ENCODE measurements at places on chromosomes 12 and 14. TPM values are rescaled to one million over a fixed set of nuclear protein-coding genes. Genes with fewer than 3 reads are reported as not detected.
A peak's percentile ranks its signal among the peaks of the same experiment; 100 is the strongest.

IL26 gene
- polyA plus RNA-seq: not detected

- no peaks in the 10 kb centered on the region for H3K36me3 ChIP-seq
- no peak overlapping the region for H3K27ac ChIP-seq
- H3K27me3 ChIP-seq: no peaks in the 10 kb centered on the region
- H3K4me1 ChIP-seq: no peaks in the 10 kb centered on the region
Measured at GRCh38 chr14:104919993-104920315, 4.7 kb upstream of the PLD4 start.

GRCh38 chr12:65695113-65695865 is 129.0 kb upstream of the HMGA2 start:
- peak; percentile 33 for DNase-seq
- H3K27ac ChIP-seq: no peak overlapping the region
- no peaks in the 10 kb centered on the region for H3K36me3 ChIP-seq
- H3K27me3 ChIP-seq: no peaks in the 10 kb centered on the region
- no peak overlapping the region for H3K4me3 ChIP-seq
- H3K4me1 ChIP-seq: no peaks in the 10 kb centered on the region

CRACR2A gene
- 1.0 TPM for polyA plus RNA-seq

HRK gene
- polyA plus RNA-seq: 0.03 TPM

GLIPR1L1 gene
- polyA plus RNA-seq: not detected

GRCh38 chr12:550473-551260 is 90.9 kb downstream of the B4GALNT3 start:
- DNase-seq: peak; percentile 69
- H3K4me3 ChIP-seq: no peak overlapping the region
- H3K27me3 ChIP-seq: no peaks in the 10 kb centered on the region

DNA sequence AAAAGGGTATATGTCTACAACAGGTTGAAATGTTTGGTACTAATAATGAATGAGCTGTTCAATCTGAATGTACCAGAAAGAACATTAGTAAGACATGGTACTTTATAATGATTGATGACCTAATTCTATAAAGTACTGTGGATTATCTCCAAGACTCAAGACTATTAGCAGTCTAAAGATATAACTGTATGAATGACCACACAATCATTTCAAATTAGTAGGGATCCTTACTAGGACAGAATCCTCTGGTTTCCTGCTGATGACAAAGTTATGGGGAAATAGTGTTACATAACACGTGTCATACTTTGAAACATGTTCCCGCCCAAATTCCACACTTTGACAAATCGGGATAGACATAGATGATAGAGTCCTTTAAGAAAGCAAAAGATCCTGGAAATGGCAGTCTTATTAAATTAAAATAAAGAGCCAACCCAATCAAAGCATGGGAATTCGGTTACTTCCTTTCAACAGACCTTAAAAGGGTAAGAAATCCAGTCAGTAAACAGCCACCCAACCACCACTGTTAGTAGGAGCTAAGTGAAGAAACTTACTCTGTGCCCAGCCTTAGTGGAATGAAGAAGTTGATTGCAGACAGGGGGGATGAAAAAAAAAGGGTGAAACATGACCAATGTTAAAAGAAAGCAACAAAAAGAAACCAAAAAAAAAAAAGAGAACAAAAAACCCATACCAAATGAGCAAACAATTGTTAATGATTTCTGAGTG is 2.8 kb downstream of the VPS29 start:
- H3K27me3 ChIP-seq: no peaks in the 10 kb centered on the region
- H3K4me3 ChIP-seq: no peak overlapping the region

KRT82 gene
- polyA plus RNA-seq: not detected

DNA sequence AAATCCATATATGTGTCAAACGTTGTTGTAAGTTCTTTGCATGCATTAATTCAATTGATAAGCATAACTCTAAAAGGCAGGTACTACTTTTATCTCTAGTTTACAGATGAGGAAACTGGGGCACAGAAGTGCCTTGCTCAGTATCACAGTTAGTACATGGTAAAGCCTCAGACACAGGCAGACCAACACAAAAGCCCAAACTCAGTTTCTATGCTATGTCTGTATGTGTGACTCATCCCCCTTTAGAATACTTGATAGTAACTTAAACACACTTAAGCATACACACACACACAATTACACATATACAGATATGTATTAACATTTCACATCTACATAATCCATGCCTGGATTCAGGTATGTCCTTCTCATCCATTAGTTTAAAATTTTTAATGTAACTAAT is 88.0 kb downstream of the EPS8 start:
- H3K27ac ChIP-seq: peak overlapping the region; percentile 78
- H3K27me3 ChIP-seq: no peaks in the 10 kb centered on the region
- no peak overlapping the region for H3K4me3 ChIP-seq
- H3K36me3 ChIP-seq: no peaks in the 10 kb centered on the region
- no peak for DNase-seq

ABCC9 gene
- 16.9 TPM for polyA plus RNA-seq

GRCh38 chr14:68658029-68658509 is 134.8 kb downstream of the ZFP36L1 start:
- no peak for DNase-seq
- no peaks in the 10 kb centered on the region for H3K27me3 ChIP-seq
- H3K4me1 ChIP-seq: peaks cover 13% of the 10 kb centered on the region
- no peaks in the 10 kb centered on the region for H3K36me3 ChIP-seq
- no peak overlapping the region for H3K27ac ChIP-seq

- H3K4me3 ChIP-seq: no peak overlapping the region
- H3K27ac ChIP-seq: no peak overlapping the region
- DNase-seq: no peak
- no peaks in the 10 kb centered on the region for H3K27me3 ChIP-seq
Measured at GRCh38 chr12:63857771-63858670, 13.5 kb downstream of the SRGAP1 start.

SLC41A2 gene
- 0.30 TPM for polyA plus RNA-seq

HOXC10 gene
- not detected for polyA plus RNA-seq

All from heart left ventricle (tissue), 16 donors.